ENCODE measurements at places on chromosomes 3 and 15. TPM values are rescaled to one million over a fixed set of nuclear protein-coding genes. Genes with fewer than 3 reads are reported as not detected.

The NPAP1 gene
- not detected for total RNA-seq

DNA sequence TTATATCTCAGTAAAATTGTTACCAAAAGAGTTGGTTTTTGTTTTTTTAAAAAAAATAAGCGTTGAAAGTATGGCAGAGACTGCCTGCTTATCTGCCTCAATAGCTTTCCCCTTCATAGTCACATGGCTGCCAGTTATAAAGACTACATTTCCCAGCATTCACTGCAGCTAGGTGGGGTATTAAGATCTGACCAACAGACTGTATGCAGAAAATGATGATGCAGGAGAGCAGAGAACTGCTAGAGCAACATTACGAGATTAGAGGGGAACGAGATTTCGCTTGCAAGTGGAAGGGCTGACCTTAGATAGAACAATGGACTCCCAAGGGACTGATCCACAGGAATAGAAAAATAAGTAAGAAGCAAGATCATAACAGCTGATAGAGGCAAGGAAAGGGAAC, 14.3 kb downstream of the RHOA start:
- DNase-seq, result no peak

GRCh38 chr3:111859061-111859973, at the start of gene PHLDB2:
Gene PHLDB2 (plus strand): TSS chr3:111859265. CDS start chr3:111884078, 24,813 bp downstream.
- peak; percentile 70 for DNase-seq

The COMMD2 gene
- 77.1 TPM for total RNA-seq

- peak; percentile 92 for DNase-seq
Observed at GRCh38 chr15:78988361-78988911, 43.6 kb upstream of the CTSH start.

The FRMD4B gene
- 13.8 TPM for total RNA-seq

The GOLGA6L4 gene
- total RNA-seq, result 2.0 TPM

DNA sequence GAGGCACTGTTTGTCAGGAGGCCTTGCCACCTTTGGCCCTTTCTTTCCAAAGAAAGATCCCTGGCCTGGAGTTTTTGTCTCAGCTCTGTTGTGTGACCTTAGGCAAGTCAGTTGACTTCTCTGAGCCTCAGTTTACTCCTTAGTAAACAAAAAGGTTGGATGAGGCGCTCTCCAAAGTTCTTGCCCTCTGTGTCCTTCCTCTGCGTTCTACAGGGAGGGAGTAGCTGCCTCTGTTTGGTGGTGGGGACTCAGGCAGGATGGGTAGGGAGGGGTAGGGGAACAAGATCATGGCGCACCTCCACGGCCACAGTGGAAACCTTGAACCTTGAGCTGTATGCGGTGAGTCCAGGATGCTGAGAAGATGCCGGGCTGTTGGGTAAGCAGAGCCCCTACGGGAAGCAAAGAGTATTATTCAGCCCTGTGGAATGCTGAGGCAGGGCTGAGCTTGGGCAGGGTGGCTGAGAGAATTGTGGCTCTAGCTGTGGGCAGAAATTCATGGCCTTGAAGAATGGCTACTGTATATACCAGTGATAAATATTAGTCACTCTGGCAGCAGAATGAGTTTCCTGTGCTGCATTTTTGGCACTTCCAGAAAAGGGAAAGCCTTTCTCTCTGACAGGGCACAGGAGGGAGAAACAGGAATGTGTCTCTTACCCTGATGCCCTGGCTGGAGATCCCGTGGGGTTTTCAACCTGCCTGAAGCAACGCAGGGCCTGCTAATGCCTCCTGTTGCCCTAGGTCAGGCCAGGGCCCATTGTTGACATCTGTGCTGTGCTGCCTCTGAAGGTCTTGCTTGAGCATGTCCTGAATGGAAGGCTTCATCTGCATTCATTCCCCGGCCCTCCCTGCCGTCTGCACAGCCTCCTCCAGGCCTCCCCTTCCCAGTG, 39.9 kb downstream of the SMAD3 start:
- peak; percentile 88 for DNase-seq

The ADAMTSL3 gene
- total RNA-seq, result 1.1 TPM

GRCh38 chr3:187677604-187678003, 7.4 kb upstream of the SST start:
- no peak for DNase-seq

DNA sequence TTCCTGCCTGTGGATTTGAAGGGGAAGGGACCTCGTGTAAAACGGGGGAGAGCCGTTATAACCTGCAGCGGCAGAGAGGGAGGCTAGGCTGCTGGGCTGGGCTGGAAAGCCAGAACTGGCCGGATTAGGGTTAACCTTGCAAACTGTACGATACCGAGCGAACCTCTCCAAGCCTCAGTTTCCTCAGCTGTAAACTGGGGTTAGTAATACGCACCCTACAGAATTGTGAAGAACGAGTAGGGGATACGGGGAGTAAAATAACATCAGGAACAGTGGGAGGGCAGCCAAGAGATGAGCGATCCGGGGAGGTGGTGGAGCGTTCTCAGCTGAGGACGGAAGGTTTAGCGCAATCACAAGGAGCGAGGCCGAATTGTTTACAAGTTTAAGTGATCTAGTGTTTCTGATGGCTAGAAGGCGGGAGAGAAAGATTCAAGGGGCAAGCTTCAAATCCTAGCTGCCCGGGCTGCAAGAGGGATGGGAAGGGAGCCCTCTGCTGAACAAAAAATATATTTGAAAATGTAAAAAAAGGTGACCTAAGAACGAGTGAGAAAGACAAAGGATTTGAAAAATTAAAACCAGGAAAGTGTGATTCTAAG, 768 bp upstream of the SEMA5B start:
- peak; percentile 22 for DNase-seq

- DNase-seq, result no peak
Observed at GRCh38 chr3:98331329-98331728, 22.3 kb upstream of the OR5K4 start.

- no peak for DNase-seq
Observed at GRCh38 chr15:88744548-88745020, 58.7 kb upstream of the ACAN start.

- DNase-seq, result no peak
Observed at GRCh38 chr15:34010921-34011320, 28.1 kb downstream of the AVEN start.

DNA sequence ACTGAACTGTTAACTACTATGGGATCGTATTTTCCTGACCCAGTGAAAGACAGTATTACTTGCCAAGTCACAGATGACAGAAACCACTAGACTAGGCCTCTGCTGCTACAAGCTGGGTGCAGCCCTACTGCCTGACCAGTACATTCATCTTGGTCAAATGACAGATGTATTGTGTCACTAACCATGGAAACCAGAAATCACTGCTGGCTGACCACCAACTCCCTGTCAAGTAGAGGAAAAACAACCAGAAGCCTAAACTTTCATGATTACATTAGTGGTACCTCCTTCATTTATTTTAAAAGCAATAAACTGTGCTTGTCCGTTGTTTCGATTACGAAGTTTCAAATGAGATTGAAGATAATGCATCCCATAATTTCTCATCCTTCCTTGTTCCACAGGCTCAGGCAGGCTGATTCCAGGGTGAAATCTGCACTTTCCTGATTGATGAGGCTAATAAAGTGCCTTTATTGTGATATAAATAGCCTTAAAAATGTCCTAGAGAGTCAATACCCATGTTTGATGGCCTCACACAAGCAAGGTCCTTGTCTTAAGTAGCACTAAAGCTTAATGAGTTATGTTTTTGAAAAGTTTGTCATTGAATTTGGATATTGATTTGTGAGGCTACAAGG, 309.7 kb downstream of the LSAMP start:
- no peak for DNase-seq

- no peak for DNase-seq
Observed at GRCh38 chr3:62670351-62670750, 204.9 kb downstream of the CADPS start.

DNA sequence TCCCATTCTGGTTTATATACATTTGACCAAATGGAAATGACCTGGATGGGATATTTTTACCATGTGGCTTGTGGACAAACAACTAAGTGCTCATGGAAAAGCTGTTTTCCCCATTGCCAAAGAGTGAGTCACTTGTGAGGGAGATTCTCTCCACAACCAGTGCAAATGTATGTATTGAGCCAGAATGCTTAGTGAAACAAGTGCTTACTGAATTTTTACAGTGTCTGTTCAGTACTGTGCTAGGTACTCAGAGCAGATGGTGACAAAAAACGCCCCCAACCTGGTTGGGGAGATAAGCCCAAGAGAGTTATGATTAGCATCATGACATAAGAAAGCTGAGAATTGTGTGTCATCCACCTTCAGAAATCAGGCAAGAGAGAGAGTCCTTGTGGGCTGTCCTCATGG, 2.3 kb downstream of the CHP1 start:
- no peak for DNase-seq

GRCh38 chr3:151265166-151265565, 13.2 kb downstream of the P2RY14 start:
- no peak for DNase-seq

- no peak for DNase-seq
Observed at GRCh38 chr3:147173257-147173656, 233.1 kb downstream of the ZIC4 start.

The C3orf38 gene
- 21.6 TPM for total RNA-seq

GRCh38 chr3:43171748-43172147, 65.9 kb upstream of the POMGNT2 start:
- no peak for DNase-seq

The XCR1 gene
- not detected for total RNA-seq

The EXD1 gene
- not detected for total RNA-seq

The C3orf85 gene
- total RNA-seq, result not detected

- DNase-seq, result no peak
Observed at GRCh38 chr3:160758929-160759577, 3.0 kb downstream of the PPM1L start.

GRCh38 chr15:90037961-90038631, 37.0 kb downstream of the ZNF710 start:
- DNase-seq, result no peak

- DNase-seq, result peak; percentile 37
Observed at GRCh38 chr15:68792901-68793766, 27.6 kb downstream of the ANP32A start.

GRCh38 chr3:155244216-155244615, 49.3 kb downstream of the STRIT1 start:
- DNase-seq, result no peak

GRCh38 chr3:82587174-82587573, 825.7 kb upstream of the GBE1 start:
- DNase-seq, result no peak

DNA sequence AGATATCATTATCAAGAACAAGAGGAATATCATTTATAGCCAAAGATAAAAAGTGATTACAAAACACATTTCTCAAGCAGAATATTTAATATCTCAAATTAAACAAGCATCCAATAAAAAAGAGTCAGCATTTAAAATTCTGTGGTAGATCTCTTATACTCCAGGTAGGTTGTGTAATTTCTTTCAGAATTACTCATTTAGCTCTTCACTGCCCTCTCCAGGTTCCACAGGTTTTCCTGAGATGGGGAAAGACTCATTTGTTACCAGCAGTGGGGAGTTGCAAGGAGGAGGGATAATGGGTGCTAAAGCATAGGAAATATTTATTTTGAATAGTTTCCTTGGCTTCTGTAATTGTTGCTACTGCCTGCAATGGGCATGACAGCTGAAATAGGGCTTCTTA, 83.1 kb upstream of the RASGRP1 start:
- DNase-seq, result peak; percentile 28

- no peak for DNase-seq
Observed at GRCh38 chr15:73951601-73952000, 25.3 kb downstream of the LOXL1 start.

DNA sequence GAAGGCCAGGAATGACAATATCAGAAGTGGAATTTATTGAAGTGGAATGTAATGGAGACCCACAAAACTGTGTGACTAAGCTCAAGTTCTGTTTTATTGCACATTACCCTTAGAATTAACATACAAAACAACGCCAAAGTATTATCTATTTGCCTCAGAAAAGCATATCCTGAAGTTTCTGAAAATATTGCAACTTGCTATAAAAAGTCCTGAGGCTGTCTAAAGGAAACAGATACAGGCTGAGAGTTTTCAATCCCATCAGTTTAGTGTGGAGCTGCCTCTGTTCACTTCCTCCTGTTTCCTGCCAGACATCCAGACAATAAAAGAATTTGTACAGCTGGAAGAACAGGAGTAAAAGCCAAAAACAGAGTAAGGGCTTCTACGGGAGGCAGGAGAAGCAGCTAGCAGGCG, 108.8 kb downstream of the FBN1 start:
- DNase-seq, result no peak

DNA sequence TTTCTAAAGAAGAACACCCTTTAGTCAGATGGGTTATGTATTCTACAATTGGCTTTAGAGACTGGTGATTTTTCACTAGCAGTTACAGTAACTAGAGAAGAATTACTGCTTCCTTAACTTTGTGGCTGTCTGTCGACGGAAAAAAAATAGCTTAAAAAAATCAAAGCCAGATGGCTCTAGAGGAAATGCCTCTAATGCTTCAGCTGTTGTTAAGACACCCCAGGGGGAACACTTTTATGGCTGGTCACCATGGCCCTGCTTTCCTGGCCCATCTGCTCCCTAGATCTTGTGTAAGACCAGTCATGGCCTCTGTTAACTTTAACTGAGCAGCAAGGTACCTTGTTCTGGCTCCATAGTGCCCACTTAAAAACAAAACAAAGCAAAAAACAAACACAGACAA, 198.6 kb upstream of the PLSCR5 start:
- DNase-seq, result no peak

All from Calu3 (cell line).